Lung microvascular endothelial cell (primary cell): ENCODE measurements at places on chromosomes 6 and 20. TPM values are rescaled to one million over a fixed set of nuclear protein-coding genes. Genes with fewer than 3 reads are reported as not detected.

GRCh38 chr20:40521962-40522361, 167.1 kb downstream of the MAFB start:
- DNase-seq: no peak

DNA sequence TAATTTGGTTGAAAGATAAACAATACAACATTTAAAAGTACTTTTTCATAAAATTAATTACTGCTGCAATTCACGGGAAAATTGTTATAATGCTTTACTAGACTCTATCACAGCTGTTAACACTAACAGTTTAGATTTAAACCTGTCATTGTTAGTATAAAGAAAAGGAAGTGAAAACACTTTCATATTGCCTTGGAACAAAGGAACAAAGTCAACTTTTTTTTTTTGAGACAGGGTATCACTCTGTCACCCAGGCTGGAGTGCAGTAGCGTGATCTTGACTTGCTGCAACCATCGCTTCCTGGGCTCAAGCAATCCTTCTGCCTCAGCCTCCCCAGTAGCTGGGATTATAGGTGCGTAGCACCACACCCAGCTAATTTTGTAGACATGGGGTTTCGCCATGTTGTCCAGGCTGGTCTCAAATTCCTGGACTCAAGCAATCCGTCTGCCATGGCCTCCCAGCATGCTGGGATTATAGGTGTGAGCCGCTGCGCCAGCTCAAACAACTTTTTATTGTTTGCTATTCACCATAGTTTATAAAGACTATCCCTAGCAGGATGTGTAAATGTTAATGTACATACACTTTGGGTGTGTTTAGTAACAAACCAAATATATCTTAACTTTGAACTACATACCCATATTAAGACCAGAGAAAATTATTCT, 22.1 kb downstream of the SLC35A1 start:
- no peak for DNase-seq

GRCh38 chr20:43917380-43917779, 2.7 kb downstream of the TOX2 start:
- DNase-seq: no peak

DNA sequence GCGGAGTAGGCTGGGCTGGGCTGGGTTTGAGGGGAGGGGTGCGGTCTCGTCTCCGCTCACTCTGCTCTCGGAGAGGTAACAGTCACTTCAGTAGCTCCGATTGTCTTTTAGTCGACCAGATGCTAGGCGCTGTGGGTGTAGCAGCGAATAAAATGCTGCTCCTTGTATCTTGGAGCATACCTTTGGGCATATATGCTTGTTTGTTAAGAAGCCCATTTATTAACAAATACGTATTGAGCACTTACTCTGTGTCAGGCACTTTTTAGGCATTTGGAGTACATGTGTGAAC, 545 bp downstream of the ACTR5 start:
- DNase-seq: no peak

Gene TRIM10
- total RNA-seq: under 0.01 TPM in 1 of 2 replicates, not detected in the other

Gene TSPO2
- total RNA-seq: not detected in 2 replicates

Gene SRXN1
- 21.2 and 25.7 TPM in 2 replicates for total RNA-seq
